ENCODE measurements at places on chromosomes 12 and 14. TPM values are rescaled to one million over a fixed set of nuclear protein-coding genes. Genes with fewer than 3 reads are reported as not detected.

The ADAM21 gene
- total RNA-seq = 0.33 TPM

The AICDA gene
- not detected for total RNA-seq

The AQP5 gene
- total RNA-seq = not detected

The SERPINA12 gene
- total RNA-seq = not detected

The LTB4R gene
- total RNA-seq = 8.1 TPM

The NGDN gene
- total RNA-seq = 37.0 TPM

The FOXA1 gene
- total RNA-seq = not detected

The RDH11 gene
- 27.5 TPM for total RNA-seq

The HHIPL1 gene
- total RNA-seq = 2.4 TPM

The ANO2 gene
- total RNA-seq = 9.3 TPM

The RPS29 gene
- total RNA-seq = 17,640 TPM

The NPFF gene
- not detected for total RNA-seq

The SLC2A14 gene
- total RNA-seq = 0.66 TPM

The RNF212B gene
- not detected for total RNA-seq

The KERA gene
- total RNA-seq = not detected
